ENCODE measurements at places on chromosomes 4 and X. TPM values are rescaled to one million over a fixed set of nuclear protein-coding genes. Genes with fewer than 3 reads are reported as not detected.
A peak's percentile ranks its signal among the peaks of the same experiment; 100 is the strongest.

MANBA gene
- 54.8 TPM for total RNA-seq

IL2RG gene
- total RNA-seq: 43.8 TPM

GRCh38 chr4:26342328-26343037 is 21.7 kb downstream of the RBPJ start:
- no peaks in the 10 kb centered on the region for H3K27me3 ChIP-seq
- no peak for DNase-seq
- peaks cover 28% of the 10 kb centered on the region for H3K4me1 ChIP-seq

DNA sequence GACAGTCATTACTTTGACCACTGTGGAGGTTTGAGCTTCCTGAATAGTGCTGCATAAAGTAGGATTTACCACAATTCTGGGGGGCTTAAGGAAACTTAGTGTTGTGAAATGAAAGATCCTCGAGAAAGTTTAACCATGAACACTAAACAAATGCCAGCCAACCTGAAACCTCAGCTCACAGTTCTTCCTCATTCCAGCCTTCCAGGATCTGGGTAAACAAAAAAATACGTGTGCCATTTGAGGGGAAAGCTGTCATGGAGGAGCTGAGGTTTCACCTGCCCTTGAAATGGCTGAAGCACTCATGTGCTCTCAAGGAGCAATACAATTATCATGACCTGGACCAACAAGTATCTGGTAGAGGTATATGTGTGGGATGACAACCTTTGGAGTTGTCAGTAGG is 142.7 kb downstream of the NPNT start:
- H3K4me1 ChIP-seq: no peaks in the 10 kb centered on the region
- H3K36me3 ChIP-seq: no peaks in the 10 kb centered on the region
- no peaks in the 10 kb centered on the region for H3K27me3 ChIP-seq
- H3K4me3 ChIP-seq: no peak overlapping the region
- H3K27ac ChIP-seq: no peak overlapping the region
- no peak for DNase-seq

ADH1B gene
- total RNA-seq: 887 TPM

GRCh38 chr4:183356931-183357675 is 34.9 kb upstream of the CLDN24 start:
- H3K4me3 ChIP-seq: no peak overlapping the region
- H3K36me3 ChIP-seq: no peaks in the 10 kb centered on the region
- H3K27me3 ChIP-seq: no peaks in the 10 kb centered on the region

BRS3 gene
- not detected for total RNA-seq

GRCh38 chr4:111652236-111652635 is 493.0 kb upstream of the FAM241A start:
- H3K4me1 ChIP-seq: no peaks in the 10 kb centered on the region
- H3K27me3 ChIP-seq: no peaks in the 10 kb centered on the region
- H3K4me3 ChIP-seq: no peak overlapping the region
- no peak for DNase-seq

GRCh38 chr4:187139141-187139540 is 415.5 kb upstream of the FAT1 start:
- no peaks in the 10 kb centered on the region for H3K27me3 ChIP-seq
- no peak overlapping the region for H3K4me3 ChIP-seq
- H3K36me3 ChIP-seq: no peaks in the 10 kb centered on the region
- H3K27ac ChIP-seq: no peak overlapping the region

DNA sequence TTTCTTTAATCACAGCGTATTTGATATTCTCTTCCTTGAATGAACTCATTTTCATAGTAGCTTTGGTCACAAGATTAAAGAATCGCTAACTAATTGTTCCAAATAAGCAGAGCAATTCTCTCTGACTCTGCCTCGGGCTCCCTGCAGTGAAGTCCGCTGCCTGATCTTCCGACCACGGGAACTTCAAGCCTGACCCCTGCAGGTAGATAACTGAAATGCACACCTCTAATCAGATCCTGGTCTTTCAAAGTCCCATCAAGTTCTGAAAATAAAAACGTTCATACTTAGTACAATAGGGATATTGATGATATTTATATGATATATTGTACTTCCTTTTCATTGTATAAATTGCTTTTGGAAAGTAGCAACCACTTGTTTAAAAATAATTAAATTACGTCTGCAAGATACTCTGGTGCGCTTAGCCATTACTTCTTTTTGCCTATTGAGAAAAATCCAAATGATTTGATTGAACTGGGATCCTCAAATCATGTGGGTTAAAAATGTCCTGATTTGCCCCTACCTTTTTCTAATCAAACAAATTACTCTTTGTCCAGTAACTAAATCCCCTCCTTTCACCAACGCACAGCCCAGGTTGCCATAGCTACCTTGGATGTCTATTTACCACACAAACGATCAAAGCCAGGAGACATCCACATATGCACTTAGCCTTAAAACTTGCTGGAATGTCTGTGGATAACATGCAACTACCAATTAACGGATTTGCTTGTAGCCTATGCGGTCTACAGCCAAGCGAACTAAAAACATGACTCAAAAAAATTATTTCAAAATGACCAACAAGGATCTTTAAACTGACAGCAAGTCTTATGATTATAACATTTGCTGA is 4.2 kb downstream of the MID1 start:
- DNase-seq: peak; percentile 52
- H3K27ac ChIP-seq: no peak overlapping the region
- no peaks in the 10 kb centered on the region for H3K27me3 ChIP-seq
- H3K36me3 ChIP-seq: no peaks in the 10 kb centered on the region

- no peak for DNase-seq
- no peak overlapping the region for H3K27ac ChIP-seq
- H3K4me1 ChIP-seq: no peaks in the 10 kb centered on the region
- H3K36me3 ChIP-seq: no peaks in the 10 kb centered on the region
- H3K4me3 ChIP-seq: no peak overlapping the region
These were observed 11.9 kb downstream of the PSAPL1 start for GRCh38 chr4:7422898-7423180.

DNA sequence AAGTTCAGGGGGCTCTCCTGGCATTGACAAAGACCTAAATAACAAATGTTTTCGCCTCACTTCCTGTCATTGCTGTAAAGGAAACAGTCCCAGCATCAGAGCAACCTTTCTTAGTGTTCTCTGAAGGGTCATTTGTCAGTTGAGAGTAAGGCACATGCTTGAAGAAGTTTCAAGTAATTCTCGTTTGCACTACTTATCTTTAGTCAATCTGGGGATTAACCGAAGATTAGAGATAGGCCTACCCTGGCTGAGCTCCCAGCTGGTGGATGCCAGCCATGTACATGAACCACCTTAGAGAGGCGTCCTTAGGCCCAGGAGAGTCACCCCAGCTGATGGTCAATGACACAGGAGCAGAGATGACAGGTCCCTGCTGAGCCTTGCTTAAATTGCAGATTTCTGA is 189.9 kb upstream of the PGRMC2 start:
- DNase-seq: peak; percentile 57
- H3K27ac ChIP-seq: no peak overlapping the region
- no peaks in the 10 kb centered on the region for H3K36me3 ChIP-seq
- no peaks in the 10 kb centered on the region for H3K4me1 ChIP-seq
- no peak overlapping the region for H3K4me3 ChIP-seq

DNA sequence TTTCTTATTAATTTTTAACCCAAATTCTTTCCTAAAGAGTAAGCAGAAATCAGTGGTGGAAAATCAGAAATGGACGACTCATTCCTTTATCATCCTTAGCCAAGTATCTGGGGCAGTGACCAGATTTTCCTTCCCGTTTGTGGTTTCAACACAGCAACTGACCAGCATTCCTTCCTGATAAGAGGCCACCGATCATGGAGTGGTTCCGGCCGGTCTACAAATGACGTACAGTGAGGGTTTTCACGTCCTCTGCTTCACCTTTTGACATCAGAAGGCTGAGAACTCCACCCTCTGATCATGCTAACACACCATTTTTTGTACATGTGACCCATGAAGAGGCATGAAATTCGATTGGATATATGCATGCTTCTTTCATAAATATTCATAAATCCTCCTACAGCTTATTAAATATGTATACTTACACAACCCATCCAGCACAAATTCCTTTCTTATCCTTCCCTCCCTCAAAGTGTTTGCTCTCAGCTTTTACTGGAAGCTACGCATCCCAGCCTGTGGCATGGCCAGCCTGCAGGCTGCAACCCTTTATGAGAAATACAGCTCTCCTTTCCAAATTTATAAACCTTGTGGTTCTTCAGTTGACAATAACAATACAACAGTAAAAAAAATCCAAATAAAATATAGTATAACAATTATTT is 173.0 kb upstream of the CASK start:
- no peak overlapping the region for H3K27ac ChIP-seq
- H3K4me1 ChIP-seq: no peaks in the 10 kb centered on the region
- H3K27me3 ChIP-seq: no peaks in the 10 kb centered on the region
- H3K4me3 ChIP-seq: no peak overlapping the region
- H3K36me3 ChIP-seq: no peaks in the 10 kb centered on the region

NOX1 gene
- total RNA-seq: not detected

DNA sequence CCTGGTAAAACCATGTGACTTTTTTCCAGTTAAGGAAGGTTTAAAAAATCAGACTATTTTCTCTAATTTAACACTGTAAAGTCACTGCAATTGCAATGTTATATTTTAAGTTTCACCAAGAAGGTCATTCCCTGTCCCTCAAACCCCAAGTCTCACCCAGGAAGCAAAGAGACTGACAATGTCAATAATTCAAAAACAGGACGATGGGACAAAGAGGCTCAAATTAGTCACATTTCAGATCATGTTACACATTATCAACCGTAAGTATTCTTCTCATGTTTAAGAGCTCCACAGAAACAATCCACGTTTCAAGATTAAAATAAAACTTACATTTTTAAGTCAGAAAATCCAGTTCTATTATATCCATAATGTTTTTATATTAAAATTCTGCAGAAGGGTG is 13.2 kb downstream of the SHISA3 start:
- H3K36me3 ChIP-seq: no peaks in the 10 kb centered on the region
- H3K4me1 ChIP-seq: no peaks in the 10 kb centered on the region
- no peaks in the 10 kb centered on the region for H3K27me3 ChIP-seq
- no peak overlapping the region for H3K4me3 ChIP-seq
- H3K27ac ChIP-seq: no peak overlapping the region
- no peak for DNase-seq

Data from upper lobe of left lung (tissue), 6 donors.